Activated gamma-delta T cell treated with anti-CD3 and anti-CD28 coated beads, Interleukin-2, amount 50 U/mL, for 16 hours (primary cell): ENCODE measurements at places on chromosomes 2 and 18.

GRCh38 chr2:149622343-149622742 is 34.8 kb upstream of the MMADHC start:
- DNase-seq = no peak

GRCh38 chr2:206075113-206075512 is 10.9 kb downstream of the INO80D start:
- no peak for DNase-seq

- DNase-seq = no peak
These were observed 118.9 kb downstream of the PXDN start for GRCh38 chr2:1625281-1626001.

GRCh38 chr2:58156780-58157179 is 84.3 kb downstream of the FANCL start:
- no peak for DNase-seq

- DNase-seq = no peak
These were observed 1.0 kb upstream of the AAK1 start for GRCh38 chr2:69644506-69644979.

DNA sequence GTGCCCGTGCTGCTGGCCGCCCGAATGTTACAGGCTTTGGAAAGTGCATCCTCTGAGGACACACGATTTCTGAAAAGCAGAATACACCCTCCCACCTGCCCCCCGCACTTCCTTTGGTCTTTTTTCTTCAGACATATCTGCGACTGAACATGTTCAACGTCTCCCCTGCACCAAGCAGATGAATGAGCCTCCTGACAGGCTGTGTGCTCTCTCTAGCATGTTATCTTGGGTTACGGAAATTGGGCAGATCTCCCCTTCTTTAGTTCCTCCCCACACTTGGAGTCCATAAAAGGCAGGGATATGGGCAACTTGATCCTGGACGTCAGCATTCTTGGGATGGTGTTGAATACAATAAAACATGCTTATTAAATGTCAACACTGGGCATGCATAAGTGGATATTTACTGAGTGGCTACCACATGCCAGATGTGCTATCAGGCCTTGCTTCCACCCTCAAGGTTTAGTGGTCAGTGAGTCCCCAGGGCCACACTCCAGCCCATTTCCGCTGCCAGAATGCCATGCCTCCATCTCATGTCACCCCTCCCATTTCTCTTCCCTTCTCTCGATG is 130.4 kb downstream of the TRIM43 start:
- no peak for DNase-seq

GRCh38 chr2:140895378-140895777 is 1235.4 kb downstream of the LRP1B start:
- DNase-seq = no peak

GRCh38 chr2:27583390-27583915 is 611 bp downstream of the ZNF512 start:
- DNase-seq = no peak

- DNase-seq = no peak
These were observed 14.3 kb downstream of the PPP3R1 start for GRCh38 chr2:68237976-68238580.
